ENCODE measurements at places on chromosomes 11 and 22.

GRCh38 chr22:48918585-48919186 is 909.0 kb downstream of the BRD1 start:
- no peak for DNase-seq

- DNase-seq = no peak
Measured at GRCh38 chr11:61866231-61866957, 25.0 kb downstream of the FADS3 start.

DNA sequence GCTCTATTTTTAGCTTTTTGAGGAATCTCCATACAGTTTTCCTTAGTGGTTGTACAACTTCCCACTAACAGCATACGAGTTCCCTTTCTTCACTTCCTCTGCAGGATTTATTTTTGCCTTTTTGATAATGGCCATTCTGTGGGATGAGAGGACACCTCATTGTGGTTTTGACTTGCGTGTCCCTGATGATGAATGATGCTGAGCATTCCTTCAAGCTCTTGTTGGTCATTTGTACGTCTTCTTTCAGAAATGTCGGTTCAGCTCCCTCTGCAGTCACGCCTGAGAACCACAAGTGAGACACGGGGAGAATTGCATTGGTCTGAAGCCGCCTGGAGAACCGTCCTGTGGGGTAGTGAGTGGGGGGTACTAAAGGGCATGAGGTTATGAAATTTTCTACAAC is 2.0 kb upstream of the KRTAP5-10 start:
- no peak for DNase-seq

- no peak for DNase-seq
Measured at GRCh38 chr11:18191376-18191775, 18.7 kb downstream of the MRGPRX4 start.

DNA sequence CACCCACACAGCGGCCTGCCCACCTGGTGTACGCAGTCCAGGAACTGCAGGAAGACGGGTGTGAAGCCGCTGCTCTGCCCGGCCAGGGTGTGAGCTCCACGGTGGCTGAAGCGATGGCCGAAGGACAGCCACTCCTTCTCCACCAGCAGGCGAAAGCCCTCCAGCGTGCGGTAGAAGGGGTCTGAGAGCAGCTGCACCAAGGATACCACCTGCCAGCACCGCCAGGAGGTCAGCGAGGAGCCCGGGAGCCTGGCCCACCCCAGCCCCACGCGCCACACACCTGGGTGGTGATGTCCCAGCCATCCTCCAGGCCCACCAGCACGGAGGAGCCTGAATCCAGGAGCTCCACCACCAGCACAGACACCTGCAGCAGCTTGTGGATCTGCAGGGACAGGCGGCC is 19.6 kb downstream of the SBF1 start:
- no peak for DNase-seq

GRCh38 chr11:88806410-88806809 is 259.4 kb downstream of the GRM5 start:
- DNase-seq = no peak

DNA sequence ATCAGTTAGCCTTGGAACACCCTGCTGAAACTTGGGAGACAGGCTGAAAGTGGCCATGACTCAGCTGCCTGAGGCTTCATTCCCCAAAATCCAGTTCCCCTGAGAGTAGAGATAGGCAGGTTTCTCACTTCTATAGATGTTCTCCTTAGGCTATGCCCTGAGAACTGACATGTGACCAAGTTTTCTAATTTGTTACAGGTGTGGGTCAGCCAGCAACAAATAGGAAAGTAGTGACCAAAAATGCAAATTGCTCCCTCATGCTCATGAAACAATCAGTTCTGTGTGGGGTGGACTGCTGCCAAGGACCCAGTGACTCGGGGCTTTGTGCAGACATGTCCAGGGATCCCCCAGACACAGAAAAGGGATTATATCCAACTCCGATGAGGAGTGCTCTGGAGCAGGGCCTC is 7.3 kb upstream of the CCDC15 start:
- no peak for DNase-seq

Measured in NCI-H2171 (cell line).